ENCODE measurements at places on chromosomes 3 and 15.

- DNase-seq: no peak
These were observed 23.6 kb upstream of the ATG7 start for GRCh38 chr3:11248596-11248995.

GRCh38 chr3:114005481-114005880, 50.8 kb downstream of the CCDC191 start:
- no peak for DNase-seq

- DNase-seq: no peak
These were observed 66.2 kb downstream of the RASA2 start for GRCh38 chr3:141553055-141553454.

- no peak for DNase-seq
These were observed 1.3 kb upstream of the CPA3 start for GRCh38 chr3:148863814-148864213.

GRCh38 chr3:102189956-102190723, 244.7 kb upstream of the ZPLD1 start:
- DNase-seq: no peak

DNA sequence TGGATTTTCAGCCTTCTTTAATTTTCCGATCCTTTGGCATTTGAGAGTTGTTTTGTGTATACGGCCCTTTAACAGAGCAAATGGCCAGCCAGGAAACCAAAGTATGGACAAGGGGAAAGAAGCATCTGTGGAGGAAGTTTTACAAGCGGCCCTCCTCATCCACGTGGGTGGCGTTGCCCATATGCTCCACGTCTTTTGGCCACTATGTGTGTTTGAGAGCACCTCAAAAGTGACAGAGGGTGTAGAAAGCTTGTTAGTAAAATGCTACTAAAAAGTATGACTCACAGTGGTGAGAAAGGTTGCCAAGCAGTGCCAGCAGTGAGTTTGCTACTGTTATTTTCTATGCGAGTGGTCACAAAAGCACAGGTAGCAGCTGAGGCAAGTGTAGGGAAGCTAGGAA, 451.8 kb upstream of the NPAP1 start:
- no peak for DNase-seq

GRCh38 chr3:152192936-152193672, 75.6 kb upstream of the MBNL1 start:
- DNase-seq: no peak

Data from skeletal muscle cell (primary cell).